GM03348 (cell line): ENCODE measurements at places on chromosomes 2 and 18.

GRCh38 chr2:3679180-3679579 lies 21.2 kb downstream of the ALLC start:
- no peak for DNase-seq

DNA sequence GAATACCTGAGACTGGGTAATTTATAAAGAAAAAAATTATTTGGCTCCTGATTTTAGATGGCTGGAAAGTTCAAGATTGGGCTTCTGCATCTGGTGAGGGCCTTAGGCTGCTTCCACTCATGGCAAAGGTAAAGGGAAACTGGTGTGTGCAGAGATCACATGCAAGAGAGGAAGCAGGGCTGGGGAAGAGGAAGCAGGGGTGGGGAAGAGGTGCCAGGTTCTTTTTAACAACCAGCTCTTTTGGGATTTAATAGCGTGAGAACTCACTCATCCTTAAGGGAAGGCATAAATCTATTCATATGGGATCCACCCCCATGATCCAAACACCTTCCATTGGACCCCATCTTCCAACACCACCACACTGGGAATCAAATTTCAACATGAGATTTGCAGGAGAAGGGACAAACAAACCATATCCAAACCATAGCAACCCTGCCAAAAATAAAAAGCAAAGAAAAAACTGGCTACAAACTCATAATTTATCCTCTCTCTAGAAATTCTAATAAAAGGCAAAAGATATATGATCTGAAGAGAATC lies 30.4 kb downstream of the PRKRA start:
- no peak for DNase-seq

DNA sequence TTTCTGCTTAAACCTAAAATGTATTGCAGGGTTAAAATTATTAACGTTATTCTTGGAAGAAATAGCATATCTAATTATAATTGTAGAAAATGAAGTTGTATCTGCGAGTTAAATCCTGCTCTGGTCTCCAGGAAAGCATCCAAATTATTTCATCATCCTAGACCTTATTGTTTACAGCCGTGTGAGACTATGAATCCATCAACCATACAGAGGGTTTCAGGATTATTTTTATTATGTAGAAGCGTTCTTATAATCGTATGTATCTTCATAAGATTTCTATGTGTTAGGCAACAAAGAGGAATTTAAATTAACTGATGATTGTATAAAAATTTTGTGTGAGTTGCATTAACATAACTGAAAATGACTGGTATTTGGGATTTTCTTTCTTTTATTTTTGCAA lies 14.5 kb upstream of the DSC3 start:
- no peak for DNase-seq

GRCh38 chr2:8049851-8050571 lies 631.8 kb upstream of the ID2 start:
- DNase-seq = no peak

DNA sequence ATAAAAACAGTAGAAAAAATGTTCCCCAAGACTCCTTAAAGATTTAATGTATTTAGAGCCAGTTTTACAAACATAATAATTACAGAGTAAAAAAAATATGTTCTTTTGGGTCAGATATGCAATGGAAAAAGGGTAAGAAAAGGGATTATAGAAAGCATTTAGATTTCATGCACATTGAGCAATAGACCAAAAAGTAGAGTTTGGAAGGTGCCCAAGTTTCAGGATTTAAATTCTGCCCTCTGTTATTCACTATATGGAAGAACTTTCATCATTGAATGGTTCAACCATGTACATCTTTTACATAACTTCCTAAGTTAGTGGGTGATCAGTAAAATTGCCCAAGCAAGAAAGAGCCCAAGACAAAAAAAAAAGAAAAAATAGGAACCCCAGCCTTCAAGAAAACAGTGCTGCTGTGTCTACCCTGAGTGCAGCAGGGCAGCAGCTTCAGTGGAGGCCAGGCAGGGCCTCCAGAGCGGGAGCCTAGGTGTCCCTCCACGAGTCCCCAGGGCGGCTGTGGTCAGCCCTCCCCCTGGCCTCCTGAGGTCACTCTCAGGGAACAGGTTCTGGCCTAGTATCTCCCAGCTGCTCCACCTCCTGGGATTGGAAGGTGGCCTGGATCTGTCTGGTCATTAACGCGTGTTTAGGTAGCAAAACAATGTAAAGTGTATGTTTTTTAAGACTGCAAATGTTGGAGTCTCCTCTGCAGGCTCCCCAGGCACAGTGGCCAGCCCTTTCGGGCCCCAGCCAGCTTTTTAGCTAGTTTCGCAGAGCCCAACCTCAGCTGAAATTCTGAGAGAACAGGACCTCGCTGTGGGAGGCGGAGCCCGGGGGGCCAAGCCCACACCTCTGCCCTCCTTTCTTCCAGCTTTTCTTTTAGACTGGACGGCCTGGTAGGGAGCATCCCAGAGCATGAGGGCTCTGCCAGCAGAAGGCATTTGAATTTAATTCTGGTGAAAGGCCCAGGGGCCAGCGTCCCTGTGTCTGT lies 77.3 kb downstream of the TEX51 start:
- DNase-seq = no peak

DNA sequence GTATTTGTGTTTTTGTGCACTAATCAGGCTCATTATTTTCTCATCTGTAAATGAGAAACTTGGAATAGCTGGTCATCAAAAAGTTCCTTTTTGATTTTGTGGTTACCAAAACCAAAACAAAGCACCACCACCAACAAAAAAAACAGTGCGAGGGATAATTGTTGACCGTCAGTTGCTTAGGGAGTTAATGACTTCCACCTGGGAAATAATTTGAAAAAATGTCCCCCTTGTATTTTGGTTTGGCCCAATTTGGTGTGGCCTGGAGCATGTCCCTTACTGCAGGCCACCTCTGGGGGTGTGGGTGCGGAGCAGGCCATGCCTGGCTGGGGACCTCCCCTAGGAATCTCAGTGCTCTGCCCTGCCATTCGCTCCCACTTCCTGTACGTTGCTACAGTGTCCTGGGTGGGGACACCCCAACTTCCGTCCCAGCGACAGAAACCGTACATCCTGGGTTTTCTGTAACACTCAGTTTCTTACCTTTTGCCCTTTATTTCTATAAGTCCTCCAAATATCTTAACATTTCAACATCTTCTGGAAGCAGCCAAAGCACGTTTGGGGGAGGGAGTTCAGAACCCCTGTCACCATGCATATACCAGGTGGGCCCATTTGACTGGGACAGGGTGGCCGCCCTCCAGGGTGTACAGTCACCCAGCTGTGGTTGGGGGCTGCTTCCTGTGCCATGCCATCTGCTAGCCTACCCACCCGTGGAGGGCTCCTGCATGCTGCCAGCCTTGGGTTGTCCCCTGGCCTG lies 31.3 kb downstream of the NCK2 start:
- no peak for DNase-seq

DNA sequence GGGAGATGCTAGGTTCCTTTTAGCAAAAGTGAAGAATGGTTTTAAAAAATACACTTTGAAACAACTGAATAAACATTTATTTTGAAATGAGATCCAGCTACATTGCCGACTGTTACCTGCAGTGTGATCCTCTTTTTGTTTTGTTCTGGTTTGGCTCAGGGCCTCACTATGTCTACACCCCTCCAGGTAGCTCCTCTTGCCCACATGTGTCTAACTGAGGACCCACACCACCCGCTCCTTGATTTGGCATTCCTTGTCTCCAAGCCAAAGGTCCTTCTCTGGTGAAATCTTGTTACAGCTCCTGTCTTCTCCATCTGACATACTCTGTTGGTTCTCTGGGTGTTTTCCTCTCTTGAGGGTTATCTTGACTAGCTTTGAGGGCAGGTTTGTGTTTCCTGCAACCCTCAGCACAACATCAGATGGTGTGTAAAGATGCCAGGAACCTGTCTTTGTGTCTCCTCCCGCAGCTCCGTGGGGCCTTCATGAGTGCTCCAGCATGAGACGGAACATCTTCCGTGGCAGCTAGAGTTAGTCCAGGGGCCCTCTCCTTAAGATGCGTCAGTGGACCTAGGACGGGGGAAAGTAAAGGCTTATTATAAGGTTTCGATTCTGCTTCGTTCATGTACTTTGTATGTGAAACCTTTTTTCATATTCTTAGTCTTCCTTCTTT lies 32.1 kb downstream of the MAP4K4 start:
- DNase-seq = no peak

DNA sequence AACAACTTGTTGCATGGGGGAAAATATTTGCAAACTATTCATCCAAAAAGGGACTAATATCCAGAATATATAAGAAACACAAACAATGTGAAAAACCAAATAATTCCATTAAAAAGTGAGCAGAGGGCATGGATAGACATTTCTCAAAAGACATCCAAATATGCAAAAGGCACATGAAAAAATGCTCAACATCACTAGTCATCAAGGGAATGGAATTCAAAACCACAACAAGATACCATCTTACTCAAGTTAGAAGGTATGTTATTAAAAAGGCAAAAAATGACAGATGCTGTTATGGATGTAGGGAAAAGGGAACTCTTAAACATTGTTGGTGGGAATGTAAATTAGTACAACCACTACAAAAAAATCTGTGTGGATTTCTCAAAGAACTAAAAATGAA lies 396.5 kb downstream of the CCDC85A start:
- peak; percentile 37 for DNase-seq

DNA sequence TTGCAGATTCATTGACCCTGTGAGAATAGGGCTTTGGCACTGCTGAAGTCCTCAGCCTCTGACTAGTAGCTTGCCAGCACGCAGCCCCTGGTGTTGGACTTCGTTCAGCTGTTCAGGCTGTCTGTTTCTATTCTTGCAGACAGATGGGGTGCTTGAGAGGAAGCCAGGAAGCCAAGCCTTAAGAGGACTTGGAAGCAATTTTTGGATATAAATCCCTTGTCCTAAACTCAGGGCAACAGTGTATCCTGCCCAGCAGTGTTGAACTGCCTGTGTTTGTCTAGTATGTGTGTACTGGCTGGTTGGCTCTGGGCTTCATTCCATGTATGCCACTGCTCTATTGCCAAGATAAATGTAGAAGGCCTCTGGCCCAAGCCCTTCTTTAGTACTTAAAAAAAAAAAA lies 108.6 kb downstream of the COMMD1 start:
- DNase-seq = peak; percentile 62

DNA sequence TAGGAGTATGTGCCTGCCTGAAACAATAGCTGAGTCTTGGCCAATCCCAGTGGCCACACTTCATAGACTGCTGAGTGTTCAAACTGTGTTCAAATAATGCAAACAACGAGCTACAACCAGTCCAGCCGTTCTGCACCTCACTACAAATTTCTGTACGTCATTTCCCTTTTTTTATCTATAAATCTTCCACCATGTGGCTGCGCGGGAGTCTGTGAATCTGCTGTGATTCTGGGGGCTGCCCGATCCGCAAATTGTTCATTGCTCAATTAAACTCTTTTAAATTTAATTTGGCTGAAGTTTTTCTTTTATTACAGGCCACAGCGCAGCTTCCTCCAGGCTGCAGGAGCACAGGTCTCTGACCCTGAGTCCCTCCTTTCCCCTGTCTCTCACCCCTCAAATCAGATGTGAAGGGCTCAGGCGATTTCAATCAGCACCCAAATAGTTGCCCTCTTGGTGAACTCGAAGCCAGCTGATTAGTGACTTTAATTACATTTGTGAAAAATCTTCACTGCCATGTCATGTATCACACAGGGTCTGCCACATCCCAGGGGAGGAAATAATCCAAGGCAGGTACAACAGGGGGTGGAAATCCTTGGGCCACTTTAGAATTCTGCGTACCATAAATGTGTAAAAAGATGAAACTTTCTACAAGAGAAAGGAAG lies 145.6 kb downstream of the NDUFA10 start:
- DNase-seq = no peak

DNA sequence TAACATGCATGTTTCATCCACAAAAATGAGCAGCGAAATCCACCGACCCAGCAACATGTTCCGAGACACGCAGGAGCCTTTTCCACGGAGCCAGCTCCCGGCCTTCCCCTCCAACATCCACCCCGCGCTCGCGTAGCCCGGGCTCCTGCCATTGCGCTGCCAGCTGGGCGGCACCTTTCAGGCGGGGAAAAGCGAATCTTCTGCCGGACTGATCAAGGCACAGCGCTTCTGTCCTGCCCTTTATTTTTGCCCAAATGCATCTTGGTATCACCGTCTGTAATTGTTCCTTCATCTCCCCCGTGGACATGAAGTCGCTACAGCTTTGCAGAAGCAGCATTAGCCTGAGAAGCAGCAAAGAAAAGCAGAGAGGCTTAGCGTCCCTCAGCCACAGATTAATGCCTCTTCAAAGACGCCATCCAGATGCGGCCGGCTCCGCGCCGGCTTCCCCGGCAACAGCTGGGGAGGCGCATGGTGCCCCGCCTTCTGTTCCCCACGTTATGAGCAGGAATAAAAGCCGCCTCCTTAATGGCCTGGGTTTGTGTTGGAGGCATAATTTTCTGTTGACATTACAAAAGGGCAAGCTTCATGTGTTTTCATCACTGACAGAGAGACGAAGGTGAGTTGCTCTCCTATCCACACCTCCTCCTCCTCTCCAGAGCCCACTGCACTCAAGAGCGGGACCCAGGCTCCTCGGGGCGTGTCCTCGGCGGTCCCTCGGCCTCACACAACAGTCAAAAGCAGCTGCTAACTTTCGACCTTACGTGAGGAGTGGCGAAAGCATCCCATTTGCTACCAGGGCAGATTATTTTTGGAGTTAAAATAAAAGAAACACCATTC lies 122.1 kb upstream of the SALL3 start:
- DNase-seq = no peak

GRCh38 chr18:23127090-23127489 lies 8.2 kb upstream of the CABLES1 start:
- DNase-seq = no peak

DNA sequence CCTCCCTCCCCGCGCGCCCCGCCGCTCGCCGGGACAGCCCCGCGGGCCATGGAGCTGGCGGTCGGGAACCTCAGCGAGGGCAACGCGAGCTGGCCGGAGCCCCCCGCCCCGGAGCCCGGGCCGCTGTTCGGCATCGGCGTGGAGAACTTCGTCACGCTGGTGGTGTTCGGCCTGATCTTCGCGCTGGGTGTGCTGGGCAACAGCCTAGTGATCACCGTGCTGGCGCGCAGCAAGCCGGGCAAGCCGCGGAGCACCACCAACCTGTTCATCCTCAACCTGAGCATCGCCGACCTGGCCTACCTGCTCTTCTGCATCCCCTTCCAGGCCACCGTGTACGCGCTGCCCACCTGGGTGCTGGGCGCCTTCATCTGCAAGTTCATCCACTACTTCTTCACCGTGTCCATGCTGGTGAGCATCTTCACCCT lies 865 bp downstream of the GALR1 start:
- DNase-seq = no peak

GRCh38 chr2:158212301-158212700 lies 110.6 kb downstream of the UPP2 start:
- no peak for DNase-seq

GRCh38 chr2:102238039-102238756 lies 51.4 kb downstream of the IL1RL2 start:
- peak; percentile 42 for DNase-seq

DNA sequence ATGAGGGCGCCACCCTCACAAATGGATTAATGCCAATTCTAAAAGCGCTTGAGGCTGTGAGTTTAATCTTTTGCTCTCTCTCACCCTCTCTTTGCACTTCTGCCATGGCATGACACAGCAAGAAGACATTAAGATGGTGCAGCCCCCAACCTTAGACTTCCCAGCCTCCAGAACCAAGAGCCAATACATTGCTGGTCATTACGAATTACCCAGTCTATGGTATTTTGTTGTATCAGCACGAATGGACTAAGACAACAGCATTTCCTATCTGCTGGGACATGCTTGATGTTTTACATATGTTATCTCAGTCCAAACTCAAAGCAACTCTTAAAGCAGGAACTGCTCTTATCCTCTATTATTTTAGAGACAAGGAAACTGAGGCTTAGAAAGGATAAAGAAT lies 222.9 kb downstream of the STK39 start:
- DNase-seq = no peak

GRCh38 chr18:28153485-28154065 lies 23.4 kb downstream of the CDH2 start:
- DNase-seq = no peak
